ENCODE measurements at places on chromosomes 5 and 9.

GRCh38 chr9:76650692-76651091 lies 113.5 kb upstream of the PCA3 start:
- DNase-seq = no peak

- no peak for DNase-seq
These were observed 104.9 kb upstream of the RAPGEF1 start for GRCh38 chr9:131844745-131845118.

DNA sequence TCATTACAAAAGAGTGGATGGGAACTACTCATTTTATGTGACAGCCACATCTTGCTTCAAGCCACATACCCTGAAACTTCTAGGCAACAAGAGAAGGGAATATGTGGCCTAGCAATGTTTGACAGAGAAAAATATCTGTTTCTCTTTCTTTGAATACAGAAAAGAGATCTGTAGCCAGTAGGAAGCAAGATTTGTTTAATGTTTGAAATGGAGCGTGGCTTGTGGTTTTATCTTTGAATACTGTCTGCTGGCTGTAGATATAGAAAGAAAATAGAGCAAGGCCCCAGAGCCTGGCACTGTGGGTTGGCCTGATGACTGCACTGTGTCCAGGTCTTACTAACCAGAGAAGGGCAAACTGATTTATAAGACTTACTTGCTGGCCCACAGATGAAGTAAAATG lies 133.8 kb downstream of the ARHGEF28 start:
- DNase-seq = no peak

- peak; percentile 13 for DNase-seq
These were observed 754 bp downstream of the DCAF12 start for GRCh38 chr9:34125681-34126206.

DNA sequence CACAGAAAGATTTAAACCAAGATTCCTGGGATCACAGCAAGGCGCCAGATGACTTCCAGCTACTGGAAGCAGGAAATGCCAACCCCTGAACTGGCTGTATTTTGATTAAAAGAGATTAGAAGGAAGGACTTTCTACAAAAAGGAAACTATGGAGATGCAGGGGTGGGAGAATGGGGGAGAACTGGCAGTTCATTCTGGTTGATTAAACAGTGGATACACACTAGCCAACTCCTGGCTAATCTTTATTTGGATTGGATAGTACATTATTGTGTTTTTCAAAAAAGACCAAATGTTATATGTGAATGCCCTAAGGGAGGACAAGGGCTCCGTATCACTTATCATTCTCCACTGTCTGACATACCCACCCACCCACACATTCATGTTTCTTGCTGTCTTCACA lies 93.2 kb downstream of the CDO1 start:
- no peak for DNase-seq

GRCh38 chr5:63240063-63240755 lies 661.6 kb downstream of the LRRC70 start:
- no peak for DNase-seq

DNA sequence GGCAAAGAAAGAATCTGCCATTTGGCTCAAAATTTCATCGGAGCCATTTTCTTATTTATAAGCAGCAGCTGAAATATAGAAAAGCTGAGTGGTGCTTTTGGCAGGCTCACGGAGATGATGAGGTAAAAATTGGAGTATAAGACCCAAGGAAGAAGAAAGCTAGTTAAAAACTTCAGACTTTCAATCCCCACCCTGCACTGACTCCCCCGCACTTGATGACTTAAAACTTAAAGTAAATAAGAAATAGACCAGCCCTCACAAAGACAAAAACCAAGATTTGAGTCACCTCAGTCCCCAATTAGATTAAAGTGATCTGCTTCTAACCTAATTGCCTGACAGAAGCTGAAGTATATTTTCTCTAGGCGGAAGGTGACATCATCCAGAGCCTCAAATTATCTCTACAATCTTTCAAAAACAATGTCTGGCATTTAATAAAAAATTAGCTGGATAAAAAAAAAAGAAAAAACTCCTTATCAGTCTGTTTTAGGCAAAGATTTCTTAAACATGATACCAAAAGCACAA lies 124.0 kb upstream of the PJA2 start:
- no peak for DNase-seq

GRCh38 chr9:13069498-13069897 lies 210.0 kb downstream of the MPDZ start:
- no peak for DNase-seq

DNA sequence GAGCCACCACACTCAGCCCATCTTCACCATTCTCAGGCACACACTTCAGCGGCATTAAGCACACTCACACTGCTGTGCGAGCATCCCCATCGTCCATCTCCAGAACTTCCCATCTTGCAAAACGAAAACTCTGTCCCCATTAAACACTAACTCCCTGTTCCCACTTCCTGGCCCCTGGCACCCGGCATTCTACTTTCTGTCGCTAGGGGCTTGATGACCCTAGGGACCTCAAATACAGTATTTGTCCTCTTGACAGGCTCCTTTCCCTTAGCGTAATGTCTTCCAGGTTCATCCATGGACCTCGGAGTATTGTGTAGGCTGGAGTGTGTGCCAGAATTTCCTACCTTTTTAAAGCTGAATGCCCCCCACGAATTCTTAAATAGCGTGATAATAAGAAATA lies 14.7 kb upstream of the UBAC1 start:
- DNase-seq = no peak

DNA sequence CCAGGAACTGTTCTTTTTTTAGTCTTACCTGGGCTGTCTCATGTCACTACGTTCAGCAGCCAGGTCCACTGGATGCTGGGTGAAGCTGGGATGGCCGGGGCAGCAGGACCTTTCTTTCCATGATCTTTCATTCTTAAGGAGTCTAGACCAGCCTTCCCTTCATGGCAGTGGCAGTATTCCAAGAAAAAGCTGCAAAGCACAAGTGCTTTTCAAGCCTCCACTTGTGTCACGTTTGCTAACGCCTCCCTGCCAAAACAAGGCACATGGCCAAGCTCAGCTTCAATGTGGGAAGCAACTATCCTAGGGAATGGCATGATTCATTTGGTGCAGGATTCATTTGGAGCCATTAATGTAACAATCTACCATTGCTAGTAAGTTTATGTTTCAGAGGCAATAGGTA lies 94.8 kb downstream of the RCL1 start:
- no peak for DNase-seq

DNA sequence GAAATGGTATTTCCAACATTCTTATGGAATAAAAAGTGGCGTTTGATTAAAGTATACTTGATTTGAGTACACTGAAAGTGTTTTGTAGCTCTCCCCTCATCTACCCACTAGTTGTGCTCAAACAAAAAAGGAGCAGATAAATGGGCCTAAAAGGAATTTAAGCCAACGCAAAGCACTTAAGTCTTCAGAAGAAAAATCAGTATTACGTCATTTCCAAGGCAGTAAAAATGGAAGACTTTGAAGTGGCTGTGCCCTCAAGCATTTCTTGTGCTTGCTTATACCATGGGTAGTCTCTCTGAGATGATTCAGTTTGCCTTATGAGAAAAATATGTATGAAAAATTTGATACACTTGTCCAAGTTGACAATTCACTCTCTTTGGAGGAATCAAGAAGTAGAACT lies 279.9 kb upstream of the CD180 start:
- DNase-seq = no peak

DNA sequence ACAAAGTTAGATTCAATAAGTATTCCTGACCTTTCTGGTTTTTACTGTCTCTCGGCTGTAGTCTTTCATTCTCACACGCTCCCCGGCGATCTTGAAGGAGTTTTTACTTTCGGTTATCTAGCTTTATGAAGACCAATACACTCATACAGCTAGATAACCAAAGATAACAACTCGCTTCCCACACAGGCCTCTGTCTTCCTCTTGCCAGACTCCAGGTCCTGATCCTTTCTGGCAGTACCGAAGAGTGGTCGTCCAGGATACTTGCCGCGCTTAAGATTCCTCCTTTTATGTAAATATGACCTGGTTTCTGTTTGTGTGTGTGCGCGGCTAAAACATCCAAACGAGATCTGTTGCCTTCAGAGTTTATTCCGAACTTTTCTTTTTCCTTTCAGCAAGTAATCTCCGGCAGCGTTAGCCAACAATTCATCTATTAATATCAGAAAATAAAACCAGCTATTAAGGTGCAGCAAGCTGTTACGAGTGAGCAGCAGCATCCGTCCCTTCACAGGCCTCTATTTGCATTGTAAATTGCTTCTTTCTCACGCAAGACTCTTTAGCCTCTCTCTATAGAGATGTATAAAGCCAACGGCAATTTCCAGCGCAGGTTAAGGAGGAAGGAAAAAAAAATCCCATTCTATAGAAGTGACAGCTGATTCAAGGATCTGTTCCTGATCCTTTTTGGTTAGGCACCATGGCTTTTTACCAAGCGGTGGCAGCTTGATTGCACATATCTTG lies 216.1 kb downstream of the MEF2C start:
- DNase-seq = no peak

- DNase-seq = no peak
These were observed 2.8 kb upstream of the NEURL1B start for GRCh38 chr5:172638209-172638768.

DNA sequence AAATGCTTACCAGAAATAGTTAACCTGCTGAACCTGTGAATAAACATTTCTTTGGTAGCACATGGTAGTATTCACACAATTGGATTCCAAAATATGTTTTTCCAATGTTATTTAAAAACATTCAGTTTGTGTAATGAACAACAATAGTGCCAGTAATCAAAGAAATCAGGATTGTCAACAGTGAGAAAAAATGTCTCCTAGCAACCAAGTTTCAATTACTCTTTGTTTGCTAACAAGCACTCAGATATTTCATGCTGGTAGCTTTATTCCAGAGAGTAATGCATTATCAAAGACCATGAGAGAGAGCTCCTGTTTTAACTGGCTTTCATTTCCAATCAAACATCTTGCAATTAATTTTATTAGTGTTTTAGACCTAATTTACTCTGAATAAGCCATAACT lies 768.1 kb upstream of the GRAMD2B start:
- DNase-seq = no peak

DNA sequence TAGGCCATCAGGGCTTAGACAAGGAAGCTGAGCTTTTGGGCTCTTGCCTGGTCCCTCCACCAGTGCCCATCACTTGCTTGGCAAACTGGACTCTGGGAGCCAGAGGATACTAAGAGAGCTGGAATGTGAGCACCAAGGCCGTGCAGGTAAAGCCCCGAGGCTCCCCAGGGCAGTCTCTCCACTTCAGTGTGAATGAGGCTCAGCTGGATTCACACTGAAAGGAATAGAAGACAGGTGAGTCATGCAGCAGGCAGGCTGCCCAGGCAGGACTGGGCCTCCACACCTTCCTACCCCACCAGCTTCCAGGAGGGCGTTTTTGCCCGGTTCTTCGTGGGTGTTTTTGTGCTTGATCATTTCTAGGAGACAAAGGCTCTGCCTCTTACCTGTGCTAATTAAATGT lies 7.3 kb upstream of the CTSV start:
- no peak for DNase-seq

GRCh38 chr9:95840074-95840473 lies 35.4 kb upstream of the ERCC6L2 start:
- no peak for DNase-seq

DNA sequence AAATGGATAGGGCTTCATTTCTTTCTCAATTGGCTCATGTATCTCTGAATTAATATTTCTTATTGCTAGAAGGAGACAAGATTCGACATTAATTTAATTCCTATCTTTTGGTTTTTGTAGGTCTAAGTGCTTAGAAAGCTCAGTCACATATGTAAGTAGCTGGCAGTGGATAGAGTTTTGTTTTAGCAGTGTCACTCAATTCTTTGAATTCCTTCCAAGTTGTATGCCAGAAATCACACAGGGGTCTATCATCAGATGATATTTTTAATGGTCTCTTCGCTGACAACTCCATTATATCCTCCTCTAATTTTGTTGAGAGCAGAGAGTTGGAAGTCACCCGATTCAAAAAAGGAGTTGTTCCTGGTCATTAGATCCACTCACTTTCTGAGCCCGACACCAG lies 82.7 kb downstream of the AMBP start:
- no peak for DNase-seq

GRCh38 chr9:23044549-23044948 lies 597.9 kb downstream of the DMRTA1 start:
- DNase-seq = no peak

DNA sequence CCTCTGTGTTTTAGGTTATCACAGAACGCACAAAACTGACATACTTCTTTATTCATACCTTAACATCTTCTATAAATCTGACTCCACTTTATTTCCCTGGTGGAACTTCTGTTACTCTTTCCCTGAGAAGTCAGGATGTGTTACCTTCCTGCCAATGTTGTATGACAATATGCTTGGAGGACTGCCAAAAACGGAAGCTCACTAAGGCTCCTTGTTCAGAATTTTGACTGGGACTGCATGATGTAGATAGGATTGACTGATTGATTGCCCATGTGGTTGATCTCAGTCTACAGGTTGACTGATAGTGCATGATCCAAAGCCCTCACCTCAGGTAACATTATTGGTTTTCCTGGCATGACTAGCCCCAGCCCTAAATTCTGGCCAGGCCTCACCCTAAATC lies 319.4 kb downstream of the TLR4 start:
- DNase-seq = no peak

GRCh38 chr9:33924978-33925797 lies 108.2 kb downstream of the UBE2R2 start:
- DNase-seq = peak; percentile 26

- no peak for DNase-seq
These were observed 603.5 kb downstream of the ISL1 start for GRCh38 chr5:51986733-51987132.

GRCh38 chr9:93413530-93413929 lies 38.0 kb upstream of the FAM120A start:
- no peak for DNase-seq

DNA sequence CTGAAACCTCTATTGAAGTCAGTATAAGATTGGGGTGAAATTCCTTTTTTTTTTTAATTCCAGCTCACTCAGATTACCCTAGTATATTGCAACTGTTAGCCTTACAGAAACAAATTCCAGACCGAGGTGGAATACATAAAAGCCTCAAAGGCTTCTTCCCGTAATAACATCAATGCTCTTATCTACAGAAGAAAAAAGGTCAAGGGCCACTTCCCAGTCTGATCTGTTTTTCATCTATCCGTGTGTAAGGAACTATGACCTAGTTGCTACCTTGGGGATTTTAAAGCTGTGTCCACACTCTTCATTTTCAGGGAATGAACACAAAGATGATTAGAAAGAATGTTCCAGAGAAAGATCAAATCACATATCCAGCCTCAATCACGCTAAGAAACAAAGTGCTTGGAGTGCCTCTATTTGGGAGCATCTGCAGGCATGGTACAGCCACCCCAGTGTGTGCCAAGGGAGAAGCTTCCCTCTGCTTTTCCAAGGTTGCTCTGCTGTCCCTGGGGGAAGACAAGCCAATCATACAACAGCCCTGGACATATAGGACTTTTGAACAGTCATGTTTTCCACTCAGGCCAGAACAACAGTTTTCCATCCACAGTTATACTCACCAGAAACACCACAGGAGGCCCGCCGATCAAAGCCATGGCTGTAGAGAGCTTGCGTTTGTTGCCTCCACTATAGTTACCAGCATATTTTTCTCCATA lies 23.5 kb downstream of the NIPSNAP3B start:
- DNase-seq = no peak

GRCh38 chr5:54469622-54470021 lies 14.1 kb downstream of the HSPB3 start:
- DNase-seq = no peak

Measured in activated CD4-positive, alpha-beta T cell treated with anti-CD3 and anti-CD28 coated beads, Interleukin-10, Interleukin-2, amounts not matched to agents 100 ng/mL and 50 ng/mL, durations not matched to agents 16 hours and 8 hours (primary cell).